ENCODE measurements at places on chromosomes 2 and 18.

DNA sequence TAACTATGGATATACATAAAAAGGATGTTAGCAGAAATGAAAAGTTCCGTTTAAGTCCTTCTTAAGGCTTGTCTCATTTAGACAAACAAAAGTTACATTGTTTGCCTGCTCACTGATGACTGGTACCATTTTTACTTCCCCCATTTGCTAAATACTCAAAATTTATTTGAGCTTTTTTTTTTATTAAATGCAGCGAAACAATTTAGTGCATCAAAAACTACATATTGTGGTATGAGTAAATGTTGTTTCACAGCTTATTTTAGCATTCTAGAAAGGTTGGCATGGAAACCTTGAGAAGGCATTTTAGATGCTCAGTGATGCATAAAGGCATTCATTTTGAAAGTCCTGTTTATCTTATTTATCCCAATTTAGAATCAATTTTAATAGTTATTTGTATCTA, 100.0 kb downstream of the MAP2 start:
- DNase-seq, result no peak

DNA sequence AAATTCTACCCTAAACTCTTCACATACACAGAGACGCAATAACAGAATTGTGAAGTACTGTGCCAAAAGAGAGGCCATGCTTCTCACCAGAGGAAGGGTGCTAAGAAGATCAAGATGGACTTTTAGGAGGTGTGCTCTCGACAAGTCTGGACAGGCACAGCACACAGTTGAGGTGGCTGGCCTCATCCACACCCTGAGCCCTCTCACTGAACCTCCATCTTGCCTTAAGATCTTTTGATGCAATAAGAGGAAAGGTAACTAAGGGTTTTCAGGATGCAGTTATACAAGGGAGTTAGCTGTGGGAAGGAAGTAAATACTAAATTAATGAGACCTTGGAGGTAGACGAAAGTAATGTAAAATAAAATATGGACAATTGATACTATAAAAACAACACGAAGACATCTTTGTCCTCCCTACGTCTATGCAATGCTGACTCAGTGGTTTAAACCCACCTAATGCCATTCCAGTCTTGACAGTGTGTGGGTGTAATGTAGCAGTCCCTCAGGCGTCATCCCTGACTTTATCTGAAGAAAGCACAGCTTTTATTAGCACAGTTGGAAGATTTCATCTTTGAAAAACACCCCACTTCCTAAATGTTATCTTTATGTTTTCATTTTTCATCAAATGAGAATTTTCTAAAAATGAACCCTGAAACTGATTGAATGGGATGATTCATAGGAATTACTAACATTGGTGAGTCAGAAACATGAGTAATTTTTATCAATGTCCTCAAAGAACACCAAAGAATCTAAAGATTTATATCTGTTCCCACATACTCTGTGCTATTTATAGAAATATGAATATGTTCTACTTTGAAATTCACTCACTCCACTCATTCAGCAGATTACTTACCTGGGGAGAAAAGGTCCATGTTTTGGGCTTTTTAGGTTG, 34.0 kb upstream of the MALL start:
- DNase-seq, result no peak

GRCh38 chr18:55833543-55833942, 245.6 kb upstream of the TCF4 start:
- no peak for DNase-seq

- peak; percentile 70 for DNase-seq
Observed at GRCh38 chr2:156430980-156431358, 5.2 kb upstream of the GPD2 start.

DNA sequence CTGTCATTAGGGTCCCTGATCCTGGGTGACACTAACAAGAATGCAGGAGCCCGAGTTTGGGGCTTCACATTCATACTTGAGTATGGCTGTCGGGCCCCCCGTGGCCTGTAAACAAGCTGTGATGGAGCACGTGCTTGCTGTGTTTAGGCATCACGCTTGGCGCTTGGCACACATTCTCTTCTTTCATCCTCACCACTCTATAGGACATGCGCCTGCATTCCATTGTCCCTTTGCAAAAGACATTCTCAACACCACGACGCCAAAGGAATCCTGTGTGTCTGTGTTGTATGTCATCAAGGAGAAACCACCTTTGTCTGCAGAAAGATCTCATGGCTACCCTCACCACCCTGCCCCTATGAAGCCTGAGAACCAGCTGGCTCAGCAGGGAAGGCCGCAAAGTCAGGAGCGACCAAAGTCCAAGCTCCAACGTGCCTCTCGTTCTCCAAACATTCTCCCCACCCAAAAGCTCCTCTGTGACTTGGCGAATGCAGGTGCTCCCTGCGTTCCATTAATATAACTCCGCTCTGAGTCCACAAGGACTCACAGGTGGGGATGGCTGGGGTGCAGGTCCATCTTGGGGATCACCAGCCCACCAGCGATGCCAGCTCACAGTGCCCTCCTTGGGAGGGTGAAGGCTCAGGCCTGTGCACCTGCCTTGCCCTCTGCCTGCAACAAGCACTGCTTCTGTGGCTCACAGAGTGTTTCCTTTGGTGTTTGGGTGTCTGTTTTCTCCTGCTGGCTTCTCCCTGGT, 6.2 kb upstream of the PER2 start:
- no peak for DNase-seq

- DNase-seq, result no peak
Observed at GRCh38 chr2:141455211-141455826, 675.5 kb downstream of the LRP1B start.

GRCh38 chr2:42826231-42826630, 33.8 kb upstream of the HAAO start:
- DNase-seq, result no peak

DNA sequence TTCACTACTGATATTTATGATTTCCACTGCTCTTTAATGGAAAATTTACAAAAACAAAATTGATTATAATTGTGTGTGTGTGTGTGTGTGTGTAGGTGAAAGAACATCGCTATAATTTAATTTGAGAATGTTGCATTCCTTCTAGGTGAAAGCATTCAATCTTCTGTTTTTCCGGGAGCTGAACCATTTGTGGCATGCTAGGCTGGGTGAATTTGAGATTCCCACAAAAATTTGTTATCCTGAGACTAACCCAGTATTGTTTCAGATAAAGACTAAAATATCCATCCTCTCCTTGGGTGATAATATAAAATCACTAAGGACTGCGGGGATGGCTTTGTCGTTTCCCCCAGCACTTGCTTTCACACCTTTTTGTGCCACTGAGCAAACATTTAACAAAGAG, 911.2 kb upstream of the PIK3C3 start:
- DNase-seq, result no peak
